Activated CD8-positive, alpha-beta T cell treated with anti-CD3 and anti-CD28 coated beads, Interleukin-2, amount 10 ng/mL, durations not matched to agents 7 days and 5 days (primary cell): ENCODE measurements at places on chromosomes 12 and 14.

DNA sequence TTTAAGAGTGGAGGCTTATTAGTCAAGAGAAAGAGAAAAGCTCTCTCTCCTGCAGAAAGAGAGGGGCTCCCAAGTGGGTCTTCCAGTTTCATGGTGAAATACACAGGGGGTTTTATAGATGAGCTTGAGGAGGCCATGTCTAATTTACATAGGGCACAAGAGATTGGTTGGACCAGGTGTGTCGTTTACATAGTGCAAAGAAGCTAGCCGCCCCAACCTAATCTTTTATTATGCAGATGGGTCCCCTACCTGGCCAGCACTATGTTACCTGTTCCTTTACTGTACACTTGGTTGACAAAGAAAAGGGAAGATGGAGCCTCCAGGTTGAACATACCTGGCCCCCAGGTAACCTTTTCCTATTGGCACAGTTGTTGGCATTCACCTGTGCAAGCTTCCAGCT, 195.0 kb downstream of the PIK3C2G start:
- DNase-seq, result no peak

GRCh38 chr14:103529383-103530365, 678 bp downstream of the TRMT61A start:
- no peak for DNase-seq

DNA sequence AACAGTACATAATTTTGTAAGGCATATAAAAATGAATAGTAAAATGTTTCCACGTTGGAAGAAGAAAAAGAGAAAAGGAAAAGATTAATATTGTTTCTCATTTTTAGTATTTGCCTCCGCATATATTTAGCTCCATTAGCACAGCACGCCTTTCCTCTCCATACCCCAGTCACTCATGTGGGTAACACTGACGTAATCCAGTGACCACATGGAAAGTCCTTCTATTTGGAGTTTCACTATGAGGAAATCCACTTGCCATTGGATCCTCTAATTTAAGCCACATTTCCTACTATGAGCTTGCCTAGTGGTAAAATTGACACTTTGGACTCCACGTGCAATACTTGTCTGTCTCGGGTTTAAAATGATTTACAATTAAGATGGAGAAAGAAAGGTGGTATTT, 5.7 kb upstream of the SLCO1A2 start:
- DNase-seq, result no peak

GRCh38 chr12:78981-79380, 12.4 kb downstream of the IQSEC3 start:
- DNase-seq, result no peak

GRCh38 chr14:71541973-71542690, 390.1 kb upstream of the RGS6 start:
- no peak for DNase-seq
